ENCODE measurements at places on chromosomes 6 and 20.

DNA sequence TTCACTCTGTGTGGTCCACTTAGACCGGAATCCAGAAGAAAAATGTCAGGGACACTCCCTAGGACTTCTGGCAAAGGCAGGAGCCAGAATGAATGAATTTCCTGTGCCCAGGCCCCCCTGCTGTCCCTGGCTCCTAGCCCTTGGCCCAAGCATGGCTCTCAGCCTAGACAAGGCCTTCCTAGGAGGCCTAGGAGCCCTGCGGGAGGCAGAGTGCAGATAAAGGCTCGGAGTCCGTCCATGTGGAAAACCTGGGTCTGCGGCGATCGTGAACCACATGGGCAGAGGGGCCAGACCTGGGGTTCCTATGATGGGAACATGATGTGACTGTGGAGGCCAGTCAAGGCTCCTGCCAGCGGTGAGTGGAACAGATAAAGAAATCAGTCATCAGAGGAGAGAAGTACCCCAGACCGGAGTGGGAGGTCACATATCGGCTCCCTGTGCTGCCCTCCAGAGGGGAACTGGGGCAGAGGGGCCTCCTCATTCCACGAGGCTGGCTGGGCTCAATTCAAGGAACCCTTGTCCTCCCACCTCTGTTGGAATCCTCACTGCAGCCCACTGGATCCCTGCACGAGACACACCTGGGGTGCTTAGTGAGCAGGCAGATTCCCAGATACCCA lies 5.9 kb upstream of the VSTM2L start:
- no peak for DNase-seq

DNA sequence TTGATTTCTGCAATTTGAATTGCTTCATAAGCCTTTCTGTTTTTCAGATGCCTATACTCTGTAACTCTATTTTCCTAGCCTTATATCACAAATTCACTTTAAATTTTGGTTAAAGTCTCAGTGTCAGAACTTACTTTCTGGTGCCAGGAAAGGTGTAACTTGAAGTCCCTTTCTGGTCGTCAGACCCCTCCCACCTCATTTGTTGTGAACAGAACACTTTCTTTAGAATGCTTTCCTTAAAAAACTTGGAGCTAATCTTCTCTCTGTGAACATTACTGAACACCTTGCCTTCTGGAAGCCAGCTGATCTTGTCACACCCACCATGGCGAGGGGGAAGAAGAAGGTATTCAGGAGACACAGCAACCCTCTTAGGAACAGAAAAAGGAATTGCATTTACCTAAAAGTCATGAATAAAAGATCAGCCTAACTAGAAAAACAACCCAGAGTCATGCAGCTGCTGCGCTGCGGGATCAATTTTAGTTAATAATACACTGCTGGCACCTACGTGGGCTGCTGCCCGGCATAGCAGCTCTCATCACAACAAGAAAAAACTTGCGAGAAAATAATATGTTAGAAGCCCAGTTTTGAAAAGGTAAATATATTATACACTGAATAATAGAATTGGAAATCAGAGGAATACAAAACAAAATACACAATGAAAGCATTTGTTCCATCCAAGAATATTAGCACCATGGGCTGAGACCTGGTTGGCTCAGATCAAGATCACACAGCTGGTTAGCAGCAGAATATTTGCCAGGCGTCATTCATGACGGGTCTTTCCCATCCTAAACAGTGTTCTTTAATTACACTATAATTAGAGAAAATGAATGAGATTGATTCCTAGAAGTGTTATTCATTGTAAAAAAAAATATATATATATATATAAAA lies 5.8 kb upstream of the FAM217A start:
- DNase-seq = no peak

- DNase-seq = no peak
Observed at GRCh38 chr20:62305765-62306413, 3.1 kb downstream of the ADRM1 start.

DNA sequence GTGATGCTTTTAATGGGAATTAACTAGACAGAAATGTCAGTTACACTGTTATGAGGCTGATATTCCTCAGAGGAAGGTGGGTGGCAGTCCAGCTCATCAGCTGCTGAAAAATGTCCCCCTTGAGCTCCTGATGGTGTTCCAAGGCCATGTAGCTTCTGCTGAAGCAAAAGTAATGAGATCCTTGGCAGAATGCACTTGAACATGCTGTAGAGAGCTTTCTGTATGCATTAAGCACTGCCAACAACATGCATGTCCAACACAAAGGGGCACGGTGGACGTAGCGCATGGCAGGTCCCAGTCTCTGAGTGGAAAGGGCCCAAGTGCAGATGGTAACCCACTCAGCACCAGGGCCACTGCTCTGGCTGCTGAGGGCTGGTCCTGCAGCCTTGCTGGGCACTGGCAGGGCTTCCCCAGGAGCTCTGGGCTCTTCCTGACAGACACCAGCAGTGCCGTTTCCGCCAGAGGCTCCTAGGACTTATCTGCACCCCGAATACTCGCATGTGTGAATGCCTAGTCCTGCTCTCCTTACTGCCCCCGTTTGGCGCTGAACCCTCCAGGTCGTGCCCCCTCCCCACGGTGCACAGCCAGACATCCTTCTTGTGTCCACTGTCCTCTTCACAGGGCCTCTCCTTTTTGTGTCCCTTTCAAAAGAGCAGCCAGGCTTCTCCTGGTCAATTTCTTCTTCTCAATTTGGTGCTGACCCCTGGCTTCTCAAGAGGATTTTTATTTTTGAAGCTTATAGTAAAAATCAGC lies 18.6 kb upstream of the SYNDIG1 start:
- DNase-seq = no peak

DNA sequence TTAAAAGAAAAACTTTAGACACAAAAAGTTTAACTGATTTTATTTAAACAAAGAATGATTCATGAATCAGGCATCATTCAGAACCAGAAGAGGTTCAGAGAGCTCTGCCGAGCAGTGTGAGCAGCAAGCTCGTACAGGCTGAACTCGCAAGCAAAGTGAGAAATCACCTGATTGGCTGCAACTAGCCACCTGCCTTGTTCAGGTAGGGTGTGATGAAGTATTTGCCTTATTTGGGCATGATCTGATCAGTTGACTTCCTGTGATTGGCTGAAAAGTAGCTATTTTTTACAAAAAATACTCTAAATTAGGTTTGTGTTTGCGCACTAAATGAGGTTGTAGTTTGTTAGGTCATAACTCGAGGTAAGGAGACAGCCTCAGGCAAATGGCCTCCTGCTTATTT lies 80.7 kb downstream of the HIVEP1 start:
- no peak for DNase-seq

DNA sequence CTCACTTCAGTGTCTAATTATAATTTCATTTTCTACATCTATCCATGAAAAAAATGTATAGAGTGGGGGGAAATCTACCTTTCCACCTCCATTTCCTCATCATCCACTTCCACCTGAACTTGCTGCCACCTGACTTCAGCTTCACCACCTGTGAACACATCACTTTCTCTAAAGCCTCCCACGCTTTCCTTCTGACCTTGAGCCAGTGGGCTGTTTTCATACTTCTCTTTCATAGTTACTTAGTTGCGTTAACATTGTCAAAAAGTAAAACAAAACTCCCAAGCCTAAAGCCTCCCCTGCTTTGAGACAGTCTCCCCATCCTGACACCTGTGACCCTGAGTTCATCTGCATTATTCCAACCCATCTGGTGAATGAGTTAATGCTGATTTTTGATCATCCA lies 47.3 kb downstream of the KLHL31 start:
- no peak for DNase-seq

DNA sequence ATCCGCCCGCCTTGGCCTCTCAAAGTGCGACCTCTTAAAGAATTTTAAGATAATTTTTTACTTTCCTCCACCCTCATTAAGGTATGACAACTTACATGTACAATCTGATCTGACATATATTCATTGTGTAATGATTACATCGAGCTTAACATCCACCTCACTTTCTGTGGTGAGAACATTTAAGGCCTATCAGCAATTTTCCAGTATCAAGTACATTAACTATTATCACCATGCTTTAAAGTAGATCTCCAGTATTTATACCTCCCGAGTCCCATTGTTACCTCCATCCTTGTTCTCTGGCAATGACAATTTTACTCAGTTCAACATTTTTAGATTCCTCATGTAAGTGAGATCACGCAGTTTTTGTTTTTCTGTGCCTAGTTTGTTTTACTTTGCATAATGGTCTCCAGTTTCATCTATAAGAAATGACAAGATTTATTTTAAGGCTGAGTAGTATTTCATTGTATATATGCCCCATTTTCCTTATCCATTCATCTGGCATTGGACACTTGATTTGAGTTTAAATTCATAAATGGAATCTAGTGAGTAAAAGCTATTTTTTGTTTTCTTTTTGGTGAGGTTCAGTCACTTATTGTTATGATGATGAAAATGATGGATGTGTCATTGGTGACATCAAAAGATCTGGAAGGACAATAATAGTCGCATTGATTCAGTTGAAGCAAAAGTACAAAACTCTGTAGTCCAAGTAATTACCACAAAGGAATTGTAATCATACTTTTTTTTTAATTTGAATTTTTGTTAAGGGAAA lies 87.0 kb downstream of the OR2B2 start:
- peak; percentile 59 for DNase-seq

DNA sequence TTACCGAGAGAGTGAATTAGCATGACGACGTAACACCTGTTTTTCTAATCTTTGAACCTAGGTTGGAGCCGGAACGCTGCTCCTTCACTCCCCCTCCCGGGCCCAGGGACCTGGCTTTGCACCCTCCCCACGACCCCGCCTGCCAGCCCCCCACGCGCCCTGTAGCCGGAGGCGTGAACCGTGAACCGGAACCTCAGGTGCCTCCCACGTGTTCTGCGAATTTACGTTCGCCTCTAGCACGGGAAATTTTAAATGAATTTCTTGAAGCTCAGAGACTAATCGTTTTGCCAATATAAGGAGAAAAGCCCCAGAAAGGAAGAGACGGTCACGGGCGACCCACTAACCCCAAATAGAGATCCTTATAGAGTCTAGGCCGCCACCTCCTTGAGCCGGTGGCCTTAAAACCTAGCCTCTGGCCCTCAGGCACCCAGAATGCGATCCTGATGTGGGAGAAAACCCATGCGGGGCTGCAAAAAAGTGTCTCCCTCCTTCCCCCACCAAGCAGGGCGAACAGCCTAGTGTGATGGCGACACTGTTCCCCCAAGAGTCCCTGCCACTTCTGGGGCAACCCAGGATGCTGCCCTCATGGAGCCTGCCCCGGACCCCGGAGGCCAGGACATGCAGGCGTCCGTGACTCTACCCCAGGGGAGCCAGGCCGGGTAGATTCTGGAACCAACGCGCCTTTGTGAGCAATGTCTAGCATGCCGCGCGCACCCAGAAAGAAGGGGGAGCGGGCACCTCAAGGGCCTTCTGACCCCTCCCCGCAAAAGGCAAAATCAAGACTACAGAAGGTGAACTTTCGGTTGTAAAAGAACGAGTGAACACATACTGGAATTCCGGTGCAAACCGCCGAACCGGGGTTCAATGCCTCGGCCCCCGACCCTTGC lies 2.7 kb upstream of the SIM1 start:
- no peak for DNase-seq

Measured in MV-4-11 (cell line).